ENCODE measurements at places on chromosomes 2 and 18.

GRCh38 chr2:46134531-46135227, 162.5 kb upstream of the EPAS1 start:
- DNase-seq = no peak

DNA sequence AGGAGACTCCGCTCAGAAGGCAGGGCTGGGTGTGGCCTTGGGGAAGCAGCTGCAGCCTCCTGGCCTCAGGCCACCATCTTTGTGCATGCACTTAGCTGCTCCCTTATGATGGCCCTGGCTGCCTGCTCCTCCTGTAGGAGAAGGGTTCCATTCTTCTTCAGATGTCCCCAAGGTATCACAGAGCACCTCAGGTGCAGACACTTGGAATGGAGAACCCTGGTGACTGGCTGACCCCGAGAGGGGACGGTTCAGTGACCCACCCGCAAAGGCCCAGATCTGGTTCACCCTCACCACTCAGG, 9.6 kb downstream of the GPAT2 start:
- no peak for DNase-seq

DNA sequence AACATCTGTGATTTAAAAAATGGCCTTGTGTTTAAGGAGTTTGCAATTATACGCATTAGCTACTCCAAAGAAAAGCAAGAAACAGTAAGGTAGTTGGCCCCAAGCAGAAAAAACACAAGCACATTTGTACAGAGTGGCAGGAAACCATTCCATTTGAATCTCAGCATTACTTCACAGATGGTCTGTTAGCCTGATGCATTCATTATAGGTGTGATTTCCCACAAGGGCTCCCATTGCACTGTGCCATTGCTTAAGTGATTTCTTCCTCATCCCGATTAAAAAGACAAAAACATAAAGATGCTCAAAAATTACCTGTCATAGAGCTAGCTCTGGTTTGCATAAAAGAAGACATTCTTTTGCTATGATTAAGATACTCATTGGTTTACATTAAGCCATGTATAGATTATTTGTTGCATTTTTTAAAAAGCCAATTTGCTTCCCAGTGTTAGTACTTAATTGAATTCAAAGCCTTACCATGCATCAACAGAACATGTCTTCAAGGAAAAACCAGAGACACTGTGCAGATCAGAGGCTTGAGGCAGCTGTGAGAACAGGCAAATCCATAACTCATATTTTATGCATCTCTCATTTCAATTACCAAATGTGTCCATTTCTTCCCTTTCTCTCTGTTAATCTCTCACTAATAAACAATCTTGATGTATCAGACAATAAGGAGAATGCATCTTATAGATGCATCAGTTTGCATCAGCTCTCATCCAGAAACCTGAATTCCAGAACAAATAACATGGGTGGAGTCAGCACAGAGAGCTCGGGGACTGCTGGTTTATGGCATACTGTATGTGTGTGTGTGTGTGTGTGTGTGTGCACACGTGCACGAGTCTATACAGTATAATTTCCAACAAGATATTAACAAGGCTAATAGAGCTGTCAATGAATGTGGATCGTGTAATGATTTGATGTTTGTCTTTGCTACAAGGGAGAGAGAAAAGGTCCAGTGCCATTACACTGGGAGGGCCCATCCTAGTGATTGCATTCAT, 558.6 kb upstream of the HS6ST1 start:
- DNase-seq = no peak

DNA sequence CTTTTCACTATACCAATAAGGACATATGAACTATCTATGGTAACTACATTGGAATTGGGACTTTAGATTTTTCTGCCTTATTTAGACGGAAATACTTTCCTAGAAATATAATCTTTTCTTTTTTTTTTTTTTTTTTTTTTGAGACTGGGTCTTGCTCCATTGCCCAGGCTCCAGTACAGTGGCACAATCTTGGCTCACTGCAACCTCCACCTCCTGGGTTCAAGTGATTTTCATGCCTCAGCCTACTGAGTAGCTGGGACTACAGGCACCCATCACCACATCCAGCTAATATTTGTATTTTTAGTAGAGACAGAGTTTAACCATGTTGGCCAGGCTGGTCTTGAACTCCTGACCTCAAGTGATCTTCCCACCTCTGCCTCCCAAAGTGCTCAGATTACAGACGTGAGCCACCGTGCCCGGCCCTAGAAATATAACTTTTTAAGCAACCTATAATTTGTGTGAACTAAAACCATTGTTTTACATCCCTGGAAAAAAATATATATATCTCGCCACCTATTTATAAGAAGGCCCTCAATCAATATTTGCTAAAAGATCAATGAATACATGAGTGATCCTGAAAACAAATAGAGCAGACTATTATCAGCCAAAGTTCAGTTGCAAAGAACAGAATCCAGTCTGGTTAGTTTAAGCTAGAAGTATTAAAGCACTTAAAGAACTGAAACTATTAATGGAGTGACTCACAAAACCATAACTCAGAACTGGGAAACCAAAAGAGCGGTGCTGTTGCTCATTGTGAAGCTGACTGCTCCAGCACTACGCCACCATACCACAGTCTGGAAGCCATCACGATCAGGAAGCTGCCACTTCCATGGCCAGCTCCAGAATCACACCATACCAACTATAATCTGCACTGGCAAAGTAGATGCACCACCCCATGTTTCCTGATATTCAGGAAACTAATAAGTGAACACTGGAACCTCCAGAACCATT, 8.4 kb upstream of the HNRNPLL start:
- peak; percentile 39 for DNase-seq

DNA sequence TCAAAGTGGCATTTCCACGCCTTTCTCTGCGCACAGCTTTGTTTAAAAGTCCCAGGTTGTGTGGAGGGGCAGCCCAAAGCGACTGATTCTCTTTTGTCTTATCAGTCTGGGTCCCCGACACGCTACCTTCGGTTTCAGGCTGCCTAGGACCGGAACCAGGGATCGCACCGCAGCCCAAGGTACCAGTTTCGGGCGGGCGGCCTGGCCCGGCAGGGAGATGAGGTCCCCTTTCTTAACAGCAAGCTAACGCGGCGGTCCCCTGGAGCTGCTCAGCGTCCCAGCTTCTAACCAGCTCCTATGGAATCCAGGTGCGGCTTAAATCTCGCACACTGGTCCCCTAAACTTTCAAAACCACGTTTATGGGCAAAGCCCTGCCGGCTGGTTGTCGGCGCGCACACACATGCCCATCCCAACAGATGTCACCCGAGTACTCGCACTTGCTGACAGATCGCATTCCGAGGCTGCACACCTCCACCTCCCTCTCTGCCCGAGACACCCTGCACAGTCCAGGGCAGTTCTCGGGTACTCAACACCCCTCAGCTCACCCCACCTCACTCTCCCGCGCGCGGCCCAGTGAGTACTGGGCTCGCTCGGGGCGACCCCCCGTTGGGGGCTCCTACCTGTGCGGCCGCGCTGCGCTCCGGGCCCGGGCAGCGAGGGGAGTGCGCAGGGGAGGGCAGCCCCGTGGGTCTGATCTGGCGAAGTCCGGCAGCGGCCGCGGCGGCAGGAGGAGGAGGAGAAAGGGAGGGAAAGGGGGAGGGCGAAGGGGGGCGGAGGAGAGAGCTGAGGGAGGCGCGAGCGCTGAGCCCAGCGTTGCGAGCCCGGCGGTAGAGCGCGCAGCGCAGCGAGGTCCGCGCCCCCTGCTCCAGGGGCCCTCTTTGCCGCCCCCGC, at the start of gene EFEMP1:
Gene EFEMP1 (minus strand): TSS at position 692 of the 891 bp plus-strand sequence. CDS start 1,342 bp downstream, outside the sequence.
- DNase-seq = peak; percentile 68

GRCh38 chr2:47249931-47250330, 94.8 kb upstream of the STPG4 start:
- DNase-seq = no peak

- DNase-seq = no peak
Measured at GRCh38 chr2:3180082-3180908, 197.3 kb downstream of the EIPR1 start.

DNA sequence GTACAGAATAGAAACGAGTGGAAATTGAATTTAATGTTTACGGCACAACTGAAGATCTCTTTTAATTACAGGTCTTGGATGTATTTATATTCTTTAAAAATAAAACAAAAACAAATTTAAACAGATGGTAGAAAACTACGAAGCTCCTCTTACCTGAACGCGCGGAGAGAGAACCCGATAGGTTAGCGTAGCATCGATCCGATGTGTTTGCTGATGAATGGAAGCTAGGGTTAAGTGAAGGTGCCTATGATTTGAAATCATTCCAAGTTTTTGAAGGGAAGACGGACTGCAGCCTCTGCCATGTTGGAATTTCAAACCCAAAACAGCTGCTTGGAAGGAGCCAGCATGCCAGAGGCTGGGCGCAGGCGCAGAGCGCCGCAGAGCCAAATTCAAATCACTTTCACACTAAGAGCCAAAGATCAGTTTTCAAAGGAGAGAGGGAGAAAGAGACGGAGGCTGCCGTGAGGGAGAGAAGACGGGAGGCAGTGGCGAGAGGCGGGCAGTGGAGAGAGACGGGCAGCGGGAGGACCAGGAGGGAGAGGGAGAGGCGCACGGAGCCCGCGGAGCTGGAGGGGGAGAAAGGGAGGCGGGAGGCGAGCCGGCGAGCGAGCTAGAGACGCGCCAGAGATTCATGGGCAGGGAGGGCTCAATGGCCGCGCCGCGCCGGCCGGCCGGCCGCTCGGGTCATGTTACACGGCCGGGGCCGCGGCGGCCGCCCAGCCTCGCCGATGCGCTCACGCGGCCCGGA, at the start of gene FIGN:
Gene FIGN (minus strand): TSS at position 324 of the 748 bp plus-strand sequence. CDS start 1,081 bp downstream, outside the sequence.
- DNase-seq = peak; percentile 81

GRCh38 chr2:230677201-230677946, 35.3 kb upstream of the CAB39 start:
- DNase-seq = peak; percentile 24

GRCh38 chr2:192357217-192357616, 162.5 kb upstream of the TMEFF2 start:
- no peak for DNase-seq

GRCh38 chr2:171602352-171602751, 80.1 kb downstream of the CYBRD1 start:
- DNase-seq = no peak

- no peak for DNase-seq
Measured at GRCh38 chr2:208984376-208985090, 439.3 kb upstream of the MAP2 start.

GRCh38 chr2:130985831-130986649, 107.2 kb downstream of the FAM168B start:
- no peak for DNase-seq

- DNase-seq = no peak
Measured at GRCh38 chr18:5941890-5942289, 46.6 kb upstream of the TMEM200C start.

GRCh38 chr18:70420146-70420898, 131.5 kb downstream of the SOCS6 start:
- DNase-seq = peak; percentile 23

DNA sequence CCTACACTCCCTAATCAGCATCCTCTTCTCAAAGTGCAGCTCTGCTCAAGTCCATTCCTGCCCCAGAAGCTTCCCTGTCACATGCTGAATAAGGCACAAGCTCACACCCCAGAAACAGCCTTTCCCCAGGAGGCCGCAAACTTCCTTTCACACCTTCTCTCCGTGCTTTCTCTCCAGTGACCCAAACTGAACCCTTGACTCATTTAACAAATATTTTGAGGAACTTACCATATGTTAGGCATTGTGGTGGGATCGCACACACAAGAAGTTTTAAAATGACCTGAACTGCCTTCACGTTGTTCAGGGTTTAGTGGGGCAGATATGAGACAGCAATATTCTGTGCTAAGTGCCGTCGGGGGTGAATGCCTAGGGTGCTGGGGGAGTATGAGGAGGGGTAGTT, 161.3 kb downstream of the INSIG2 start:
- DNase-seq = peak; percentile 79

DNA sequence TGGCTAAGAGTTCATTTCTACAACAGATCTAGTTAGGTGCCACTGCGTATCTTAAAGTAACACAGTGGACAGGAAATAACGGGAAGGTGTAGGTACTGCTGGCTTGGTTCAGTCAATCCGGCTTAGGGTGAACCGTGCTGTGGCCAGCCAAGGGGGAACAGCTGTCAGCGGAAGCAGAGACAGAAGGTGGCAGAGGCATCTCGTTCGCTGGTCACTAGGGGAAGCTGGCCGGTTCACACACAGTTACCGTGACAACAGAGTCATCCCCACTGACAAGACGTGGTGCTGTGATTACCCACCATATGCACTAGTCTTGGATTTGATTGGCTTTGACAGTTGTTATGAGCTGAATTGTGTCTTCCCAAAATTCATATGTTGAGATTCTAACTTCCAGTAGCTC, 58.8 kb upstream of the HDAC4 start:
- DNase-seq = no peak

- peak; percentile 21 for DNase-seq
Measured at GRCh38 chr2:109129356-109129920, 433 bp downstream of the SH3RF3 start.

GRCh38 chr2:7004636-7005035, 87.4 kb downstream of the RNF144A start:
- DNase-seq = no peak
